Activated naive CD4-positive, alpha-beta T cell treated with anti-CD3 and anti-CD28 coated beads for 36 hours (primary cell): ENCODE measurements at places on chromosomes 6 and 20. TPM values are rescaled to one million over a fixed set of nuclear protein-coding genes. Genes with fewer than 3 reads are reported as not detected.

GRCh38 chr20:44805979-44806620 is 4.2 kb downstream of the RIMS4 start:
- DNase-seq: no peak

DNA sequence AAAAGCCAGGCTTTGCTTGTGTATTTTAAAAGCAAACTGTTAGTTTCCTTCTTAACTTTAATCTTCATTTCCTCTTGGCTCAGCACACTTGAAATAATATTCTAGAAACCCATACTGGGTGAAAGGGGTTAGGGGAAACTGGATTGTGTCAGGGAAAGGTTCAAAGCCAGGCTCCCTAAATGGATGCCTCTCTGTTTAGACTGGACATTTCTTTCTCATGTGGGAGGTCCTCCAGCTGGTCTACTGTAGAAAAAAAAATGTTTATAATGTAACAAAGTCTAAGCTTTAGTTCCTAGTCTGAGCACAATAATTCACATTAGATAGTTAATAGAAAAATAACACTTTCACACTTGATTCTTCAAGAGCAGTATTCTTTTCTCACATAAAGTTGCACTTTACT is 89.0 kb upstream of the AKIRIN2 start:
- no peak for DNase-seq

DNA sequence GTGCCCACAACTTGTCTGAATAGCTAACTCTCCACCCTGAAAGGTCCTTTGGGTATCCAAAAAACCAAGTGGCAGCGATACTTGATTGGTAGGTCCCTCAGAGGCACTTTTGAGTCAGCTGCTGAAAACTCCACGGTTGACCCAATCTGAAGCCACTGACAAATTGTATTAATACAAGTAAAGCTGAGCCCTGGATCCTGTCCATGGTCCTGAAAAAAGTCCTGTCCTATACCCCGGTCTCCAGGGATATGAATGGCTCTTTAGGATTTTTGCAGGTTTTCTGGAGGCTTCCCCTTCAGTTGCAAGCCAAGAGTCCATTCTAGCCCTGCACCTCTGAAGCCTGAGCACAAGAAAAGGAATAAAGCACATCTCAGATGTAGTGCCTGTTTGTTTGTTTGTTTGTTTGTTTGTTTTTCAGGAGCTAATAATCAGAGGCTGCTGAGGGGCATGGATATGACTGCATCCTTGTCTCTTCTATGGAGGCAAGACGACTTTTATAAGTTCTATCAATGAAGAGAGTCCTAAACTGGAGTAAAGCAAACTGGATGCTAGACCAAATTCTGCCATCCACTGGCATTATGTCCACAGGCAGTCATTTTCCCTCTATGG is 1.7 kb upstream of the SLC12A5 start:
- peak; percentile 54 for DNase-seq

Gene DDX27
- 40.6 TPM for total RNA-seq

GRCh38 chr6:17475606-17476244 is 82.3 kb downstream of the CAP2 start:
- no peak for DNase-seq

DNA sequence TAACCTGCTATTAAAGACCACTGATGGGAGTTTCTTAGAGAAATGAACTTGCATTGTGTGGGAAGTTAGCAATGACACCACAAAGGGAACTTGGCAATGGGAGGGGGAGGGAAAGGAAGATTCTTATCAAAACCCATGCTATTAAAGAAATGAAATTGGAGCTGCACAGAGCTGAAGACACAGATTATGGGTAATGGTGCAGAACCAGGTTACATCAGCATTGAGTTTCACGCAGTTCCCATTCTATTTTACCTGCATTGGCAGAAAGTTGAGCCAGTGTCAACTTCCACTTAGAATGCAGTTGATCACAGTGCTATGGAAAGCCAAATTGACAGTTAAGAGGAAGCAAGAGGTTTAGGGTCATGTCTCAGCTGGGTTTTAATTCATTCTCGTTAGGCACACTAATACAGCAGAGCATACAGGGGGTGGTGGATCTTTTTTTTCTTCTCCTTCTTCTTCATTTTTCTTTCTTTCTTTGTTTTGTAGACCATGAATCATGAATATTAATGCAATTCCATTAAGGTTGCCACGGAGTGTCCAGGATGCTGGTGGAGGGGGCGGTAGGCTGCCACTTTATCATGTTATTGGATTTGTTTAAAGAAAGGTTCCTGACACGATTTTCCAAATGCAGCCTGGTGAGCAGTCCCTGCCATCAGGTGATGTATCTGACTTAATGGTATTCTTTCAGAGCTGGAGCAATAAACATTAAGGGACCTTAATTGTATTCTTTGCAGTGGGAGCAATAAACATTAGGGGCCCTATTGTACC is 1092.0 kb upstream of the MAP3K7 start:
- DNase-seq: no peak

DNA sequence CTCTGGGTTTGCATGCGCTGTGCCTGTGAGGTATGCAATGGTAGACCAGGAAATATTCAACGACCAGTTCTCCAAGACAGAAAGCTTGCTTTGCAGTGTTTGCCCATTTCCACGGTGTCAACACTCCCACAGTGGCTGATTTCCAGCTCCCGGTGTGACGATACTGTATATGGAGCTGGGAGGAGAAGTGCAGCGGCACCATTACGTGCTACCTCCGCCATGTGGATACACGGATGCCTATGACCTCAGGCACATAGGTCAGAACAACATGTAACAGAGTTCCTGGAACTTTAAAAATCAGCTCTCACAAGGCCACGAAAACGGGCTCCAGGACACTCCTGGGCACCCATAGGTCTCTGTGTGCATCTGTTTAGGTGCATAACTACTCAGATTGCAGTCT is 51.1 kb downstream of the NFATC2 start:
- no peak for DNase-seq

DNA sequence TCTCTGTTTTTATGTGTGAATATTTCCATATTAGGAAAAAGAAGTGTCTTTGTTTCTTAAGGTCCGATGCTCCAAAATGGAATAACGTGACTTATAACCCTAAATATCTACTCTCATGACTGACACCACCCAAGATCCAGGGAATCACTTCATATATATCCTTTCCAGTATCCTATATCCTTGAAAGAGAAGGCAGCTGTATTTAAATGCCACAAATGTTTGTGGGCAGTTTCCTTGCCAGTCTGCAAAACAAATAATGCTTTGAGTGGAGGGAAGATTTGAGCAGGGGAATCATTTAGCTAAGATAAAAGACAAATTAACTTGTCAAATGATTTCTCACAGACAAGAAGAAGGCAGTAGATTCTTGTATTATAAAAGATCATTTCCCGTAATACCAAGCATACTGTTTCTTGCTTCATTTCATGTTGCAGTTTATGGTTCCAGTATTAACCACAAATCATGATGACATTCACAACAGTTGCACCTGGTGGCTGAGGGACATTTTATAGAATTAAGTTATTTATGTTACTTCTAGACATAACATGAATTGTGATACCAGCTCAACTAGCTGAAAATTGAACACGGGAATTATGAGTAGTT is 30.0 kb upstream of the FABP7 start:
- no peak for DNase-seq

- DNase-seq: no peak
Observed at GRCh38 chr20:1911536-1911935, 16.3 kb downstream of the SIRPA start.

DNA sequence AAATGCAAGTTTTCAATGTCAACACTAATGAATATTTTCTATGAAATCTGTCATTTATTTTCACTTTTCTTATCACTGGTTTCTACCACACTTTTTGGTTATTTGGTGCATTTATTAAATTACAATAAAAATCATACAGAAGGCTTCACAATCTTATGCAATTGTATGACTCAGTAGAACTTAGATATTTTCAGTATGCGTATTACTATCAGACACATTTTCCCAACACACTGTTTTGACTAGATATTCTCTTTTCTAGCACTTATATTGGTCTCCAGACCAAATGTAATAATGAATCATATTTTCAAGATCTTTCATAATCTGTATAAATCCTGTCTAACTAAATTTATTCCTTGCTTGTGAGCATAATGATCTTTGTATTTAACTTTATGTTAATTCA is 74.1 kb downstream of the FAM83B start:
- no peak for DNase-seq

Gene DEFB132
- total RNA-seq: not detected

- peak; percentile 94 for DNase-seq
Observed at GRCh38 chr20:50169329-50169823, 15.9 kb upstream of the PEDS1 start.

GRCh38 chr6:44131892-44132291 is 4.5 kb downstream of the TMEM63B start:
- DNase-seq: no peak

DNA sequence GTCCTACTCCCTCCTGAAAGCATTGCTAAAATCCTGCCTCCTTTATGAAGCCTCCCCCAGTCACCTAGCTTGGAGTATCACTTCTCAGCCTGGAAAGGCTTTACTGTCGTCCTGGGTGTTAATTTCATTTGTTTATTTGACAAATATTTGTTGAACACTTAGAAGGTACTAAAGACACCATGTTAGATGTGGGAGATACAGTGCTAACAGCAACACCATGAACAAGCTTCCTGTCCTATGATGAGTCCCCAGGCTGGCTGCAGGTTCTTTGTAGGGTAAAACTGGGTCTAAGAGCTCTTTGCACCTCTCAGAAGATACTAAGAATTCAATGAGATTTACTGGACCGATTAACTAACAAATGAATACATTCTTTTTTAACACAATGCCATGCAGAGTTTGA is 109.2 kb upstream of the TMEM170B start:
- DNase-seq: no peak

DNA sequence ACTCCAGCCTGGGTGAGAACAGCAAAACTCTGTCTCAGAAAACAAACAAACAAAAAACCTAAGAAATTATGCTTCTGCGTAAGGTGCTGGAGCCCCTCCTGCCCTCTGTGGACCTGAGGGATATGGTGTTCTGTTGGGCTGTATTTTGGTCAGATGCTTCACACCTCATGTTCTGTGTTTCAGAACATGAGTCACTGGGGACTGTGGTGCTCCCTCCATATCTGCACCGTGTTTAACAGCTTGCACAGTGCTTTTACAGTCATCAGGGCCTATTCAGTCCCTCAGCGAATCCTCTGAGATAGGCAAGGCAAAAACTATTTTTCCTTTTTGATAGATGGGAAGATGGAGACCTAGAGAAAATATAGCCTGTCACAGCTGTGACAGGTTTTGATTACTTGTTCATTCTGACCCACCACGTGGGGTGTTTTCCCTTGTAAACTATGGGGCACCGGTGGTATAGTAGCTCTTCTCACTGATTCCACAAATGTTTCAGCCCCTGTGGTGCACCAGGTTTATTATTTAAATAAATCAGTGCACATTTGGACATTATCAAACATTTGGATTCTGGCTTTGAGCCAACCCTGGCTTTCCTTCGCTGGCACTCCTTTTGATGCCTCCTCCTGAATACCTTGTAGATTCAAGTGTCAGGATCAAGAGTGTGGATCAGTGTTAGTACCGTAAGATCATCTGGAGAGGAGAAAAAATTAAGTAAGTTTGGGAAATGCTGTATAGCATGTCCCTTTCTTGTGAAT is 9.6 kb downstream of the TTPAL start:
- DNase-seq: no peak

Gene LINC00237
- total RNA-seq: not detected

- no peak for DNase-seq
Observed at GRCh38 chr6:66896415-66896814, 1189.4 kb upstream of the EYS start.

DNA sequence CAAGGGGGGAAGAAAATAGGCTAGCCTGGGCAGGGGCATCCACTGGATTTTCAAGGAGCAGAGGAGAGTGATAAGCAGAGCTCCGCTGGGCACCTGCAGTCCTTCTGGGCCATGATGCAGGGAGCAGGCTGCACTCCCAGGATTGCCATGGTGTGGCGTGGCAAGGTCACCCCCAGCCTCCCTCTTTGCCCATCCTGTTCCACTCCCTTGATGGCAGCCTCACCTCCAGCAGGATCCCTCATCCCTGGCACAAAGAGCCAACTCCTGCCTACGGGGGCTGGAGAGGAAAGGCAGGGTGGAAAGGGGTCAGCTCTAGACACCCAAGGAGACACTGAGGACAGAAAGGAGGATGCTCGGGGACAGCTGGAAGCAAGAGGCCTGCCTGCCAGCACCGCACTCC is 22.4 kb upstream of the MYMX start:
- DNase-seq: no peak

DNA sequence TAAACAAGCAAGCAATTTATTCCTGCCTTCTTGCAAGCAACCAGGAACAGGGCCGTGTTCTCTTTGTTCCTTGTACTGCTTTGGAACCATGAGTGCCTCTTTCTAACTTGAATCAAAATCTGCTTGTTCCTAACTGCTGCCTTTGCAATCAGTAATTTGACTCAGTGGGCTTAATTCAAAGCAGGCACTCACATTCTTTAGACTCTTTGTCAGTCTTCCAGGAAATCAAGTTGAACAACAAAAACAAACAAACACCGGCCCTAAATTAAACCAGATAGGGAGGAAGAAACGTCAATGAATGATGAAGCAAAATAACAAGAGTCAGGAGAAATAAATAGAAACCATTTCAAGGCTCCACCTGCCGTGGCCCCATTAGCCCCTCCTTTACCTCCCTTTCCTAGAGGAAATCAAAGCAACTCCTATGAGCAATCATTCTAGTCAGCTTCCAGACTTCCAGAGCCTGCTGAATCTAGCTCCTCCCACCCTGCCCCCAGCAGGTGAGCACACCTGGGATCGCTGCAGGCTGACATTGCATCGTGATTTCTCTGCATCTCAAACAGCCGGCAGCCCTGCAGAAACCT is 582.2 kb upstream of the FLRT3 start:
- DNase-seq: no peak

DNA sequence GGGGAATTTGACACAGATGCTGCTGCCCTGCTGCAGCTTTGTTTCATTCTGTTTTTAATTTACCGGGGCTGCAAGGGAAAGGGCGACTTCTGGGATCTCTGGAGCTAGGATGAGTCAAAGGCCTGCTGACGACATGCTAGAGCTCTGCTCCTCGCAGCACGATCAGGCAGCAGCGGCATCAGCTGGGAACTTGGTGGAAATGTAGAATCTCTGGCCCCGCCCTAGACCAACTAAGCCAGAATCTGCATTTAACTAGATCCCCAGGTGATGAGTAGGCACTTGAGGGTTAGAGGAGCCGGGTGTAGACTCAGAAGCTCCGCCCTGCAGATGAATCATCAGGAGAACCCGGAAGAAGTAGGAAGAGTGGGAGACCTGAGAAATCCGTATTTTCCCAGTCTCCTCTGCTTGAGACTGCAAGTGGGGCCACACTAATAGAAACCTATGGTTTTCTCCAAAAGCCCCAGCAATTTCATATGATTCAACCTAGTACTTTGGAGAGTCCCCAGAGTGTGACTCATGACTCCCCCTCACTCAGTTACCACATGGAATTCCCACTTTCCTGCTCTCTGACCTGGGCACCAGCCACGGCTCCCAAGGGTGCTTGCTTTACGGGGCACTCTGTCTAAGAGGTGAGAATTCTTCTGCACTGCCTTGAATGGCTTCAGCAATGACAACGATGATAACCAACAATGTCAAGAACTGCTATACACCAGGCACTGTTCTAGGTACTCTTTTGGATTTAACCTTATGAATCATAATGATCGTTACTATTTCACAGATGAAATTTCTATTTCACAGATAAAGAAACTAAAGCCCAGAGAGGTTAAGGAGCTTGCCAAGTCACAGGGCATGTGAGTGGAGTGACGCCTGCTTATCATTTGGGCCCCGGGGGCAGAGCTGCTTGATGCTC is 18.1 kb downstream of the TUBB2B start:
- DNase-seq: peak; percentile 81
